ENCODE measurements at places on chromosomes 5 and 9. TPM values are rescaled to one million over a fixed set of nuclear protein-coding genes. Genes with fewer than 3 reads are reported as not detected.

ZDHHC11B gene
- 0.89 TPM for total RNA-seq

DNAJC18 gene
- total RNA-seq = 6.6 TPM

IRX4 gene
- 6.0 TPM for total RNA-seq

MAMDC4 gene
- 2.5 TPM for total RNA-seq

RNF183 gene
- 0.20 TPM for total RNA-seq

BAAT gene
- not detected for total RNA-seq

DAPK1 gene
- 29.0 TPM for total RNA-seq

GRAMD2B gene
- 26.2 TPM for total RNA-seq

NPR3 gene
- 33.7 TPM for total RNA-seq

ARL14EPL gene
- total RNA-seq = not detected

PCDHGB4 gene
- 6.1 TPM for total RNA-seq

IL4 gene
- total RNA-seq = not detected

ODF2 gene
- 23.0 TPM for total RNA-seq

PPP3R2 gene
- total RNA-seq = not detected

MYOZ3 gene
- total RNA-seq = 3.1 TPM

S1PR3 gene
- 7.9 TPM for total RNA-seq

SPATA31D4 gene
- not detected for total RNA-seq

BARHL1 gene
- total RNA-seq = not detected

PCDHA13 gene
- 0.79 TPM for total RNA-seq

AFAP1L1 gene
- 20.8 TPM for total RNA-seq

IFNA1 gene
- not detected for total RNA-seq

NEUROG1 gene
- not detected for total RNA-seq

ABLIM3 gene
- 7.9 TPM for total RNA-seq

NTRK2 gene
- 35.3 TPM for total RNA-seq

GMCL2 gene
- not detected for total RNA-seq

FGD3 gene
- 5.9 TPM for total RNA-seq

C9orf50 gene
- not detected for total RNA-seq

PCDHB16 gene
- 2.5 TPM for total RNA-seq

CDC25C gene
- 3.5 TPM for total RNA-seq

LTC4S gene
- total RNA-seq = 1.5 TPM

PCDHB11 gene
- 3.5 TPM for total RNA-seq

TIGD6 gene
- 3.4 TPM for total RNA-seq

TMEM174 gene
- not detected for total RNA-seq

SNCB gene
- total RNA-seq = 0.39 TPM

ANKRD33B gene
- 7.4 TPM for total RNA-seq

SOHLH1 gene
- not detected for total RNA-seq

PCDHAC1 gene
- 0.69 TPM for total RNA-seq

ADAMTS2 gene
- 49.3 TPM for total RNA-seq

TAF11L5 gene
- total RNA-seq = not detected

NDUFS6 gene
- 17.6 TPM for total RNA-seq

ZDHHC12 gene
- total RNA-seq = 7.5 TPM

IRX2 gene
- total RNA-seq = 22.5 TPM

AGXT2 gene
- total RNA-seq = not detected

All from skin of body (tissue), 3 donors.